ENCODE measurements at places on chromosomes 3 and 15.

- no peak for DNase-seq
Measured at GRCh38 chr15:92197746-92198145, 195.9 kb upstream of the ST8SIA2 start.

GRCh38 chr3:20546636-20547035 is 360.6 kb upstream of the SGO1 start:
- DNase-seq, result no peak

GRCh38 chr3:94967196-94967595 is 904.3 kb downstream of the NSUN3 start:
- DNase-seq, result no peak

DNA sequence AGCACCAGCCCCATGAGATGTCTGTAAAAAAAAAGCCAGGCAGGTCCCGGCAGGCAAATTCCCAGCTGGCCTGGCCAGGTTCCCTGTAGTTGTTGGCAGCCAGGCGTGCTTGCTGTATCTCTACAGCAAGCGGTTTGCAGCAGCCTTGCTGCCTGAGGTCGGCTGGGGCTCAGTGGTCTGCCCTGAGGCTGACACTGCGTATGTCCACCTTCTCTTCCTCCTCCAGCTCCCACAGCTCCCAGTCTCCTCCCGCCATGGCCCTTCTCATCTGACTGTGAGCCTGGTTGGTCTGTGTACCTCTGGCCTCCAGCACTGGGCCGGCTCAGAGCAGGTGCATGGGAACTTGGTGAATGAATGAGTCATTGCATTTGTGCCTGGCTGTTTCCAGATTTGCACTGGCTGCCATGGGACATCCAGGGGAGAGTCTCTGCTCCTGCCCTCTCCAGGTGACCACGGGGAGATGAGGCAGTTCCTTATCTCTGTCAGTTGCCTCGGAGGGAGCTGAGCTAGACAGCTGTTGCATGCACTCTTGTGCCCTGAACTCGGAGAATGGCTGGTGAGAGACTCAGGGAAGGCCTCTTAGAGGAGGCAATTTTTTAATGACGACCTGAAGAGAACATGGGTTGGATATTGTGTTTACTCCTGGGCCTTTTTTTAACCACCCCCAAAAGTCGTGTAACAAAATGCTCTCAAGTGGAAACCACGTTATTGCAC is 43.0 kb downstream of the SPSB4 start:
- DNase-seq, result no peak

- DNase-seq, result no peak
Measured at GRCh38 chr15:71049706-71050422, 65.4 kb upstream of the THSD4 start.

DNA sequence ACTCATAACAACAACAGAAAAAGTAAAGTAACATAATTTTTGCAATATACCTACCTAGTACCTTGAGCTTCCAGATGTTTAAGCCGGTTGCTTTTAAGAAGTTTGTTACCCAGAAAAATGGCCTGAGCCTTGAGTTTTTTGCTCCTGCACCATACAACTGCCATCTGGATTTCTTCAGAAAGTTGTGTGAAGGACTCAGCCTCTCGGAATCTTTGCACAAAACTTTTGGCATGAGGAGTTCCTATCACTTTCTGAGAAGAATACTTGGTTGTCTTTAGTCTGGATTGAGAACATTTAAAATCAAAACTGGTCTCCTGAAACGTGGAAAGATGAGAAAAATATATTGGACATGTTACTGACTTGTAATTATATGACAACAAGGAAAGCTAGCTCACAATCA is 17.3 kb downstream of the GTPBP8 start:
- no peak for DNase-seq

GRCh38 chr3:14248849-14249523 is 70.4 kb downstream of the LSM3 start:
- no peak for DNase-seq

GRCh38 chr3:109098079-109098644 is 19.8 kb downstream of the MORC1 start:
- no peak for DNase-seq

DNA sequence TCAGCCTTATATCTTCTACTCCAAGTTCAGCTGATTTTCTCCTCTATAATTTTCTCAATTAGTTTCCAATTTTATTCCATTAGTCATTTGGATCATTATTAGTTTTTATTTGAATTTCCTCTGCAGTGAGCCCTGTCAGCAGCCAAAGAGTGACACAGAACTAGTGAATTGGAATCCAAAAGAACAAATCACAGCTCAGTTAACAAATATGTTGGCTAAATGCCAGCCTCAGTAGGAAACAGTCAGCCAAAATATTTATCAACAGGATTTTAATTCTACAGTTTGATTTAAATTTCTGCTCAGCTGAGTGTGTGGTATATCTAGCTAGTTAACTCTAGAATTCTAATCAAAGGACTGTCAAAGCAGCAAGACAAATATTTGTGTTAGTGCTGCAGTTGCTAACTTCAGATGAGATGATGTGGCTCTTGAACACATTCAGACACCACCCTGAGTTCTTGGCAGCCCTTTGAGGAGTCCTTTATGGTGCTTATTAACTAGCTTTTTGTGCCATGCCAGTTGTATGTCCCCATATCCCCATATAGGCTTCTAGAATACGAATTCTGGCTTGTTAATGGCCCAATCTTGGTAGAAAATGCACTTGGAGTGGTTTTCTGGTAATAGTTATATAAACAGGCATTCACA is 194.5 kb downstream of the CPNE4 start:
- DNase-seq, result no peak

DNA sequence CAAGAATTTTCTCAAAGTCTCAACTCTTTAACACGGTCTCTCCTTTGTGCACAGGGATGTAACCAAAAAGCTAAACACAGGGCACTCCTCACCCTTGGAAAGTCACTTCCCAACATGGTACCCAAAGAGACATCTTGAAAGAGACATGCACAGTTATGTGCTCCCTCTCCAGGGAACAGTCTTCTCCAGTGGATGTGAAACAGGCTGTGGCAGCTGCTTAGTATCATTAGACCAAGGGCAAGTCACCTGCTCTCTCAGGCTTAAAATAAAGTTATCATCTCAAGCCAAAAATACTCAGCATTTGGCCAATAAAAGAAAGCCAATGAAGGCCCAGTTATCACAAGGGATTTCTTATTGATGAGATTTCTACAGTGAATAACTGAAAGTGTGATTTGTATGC is 128.3 kb downstream of the WDR76 start:
- DNase-seq, result no peak

GRCh38 chr3:113286524-113286923 is 75.2 kb downstream of the BOC start:
- DNase-seq, result no peak

DNA sequence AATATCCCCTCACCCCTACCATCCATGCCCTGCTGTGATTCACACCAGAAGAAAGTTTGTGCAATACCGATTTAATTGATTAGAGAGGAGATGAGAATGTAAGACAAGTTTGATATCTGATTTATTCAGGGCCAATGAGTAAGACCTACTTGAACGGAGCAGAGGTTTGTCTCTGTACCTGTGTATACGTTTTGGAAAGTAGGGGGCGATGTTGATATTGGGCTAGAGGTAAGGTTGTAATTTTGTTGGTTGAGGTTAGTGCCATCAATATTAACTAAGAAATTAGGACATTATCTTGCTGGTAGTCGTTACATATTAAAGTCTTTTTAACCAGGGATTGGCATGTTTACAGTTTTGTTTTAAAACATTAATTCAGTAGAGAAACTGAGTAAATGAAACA is 20.5 kb downstream of the EAF2 start:
- no peak for DNase-seq

GRCh38 chr15:59250249-59250648 is 43.6 kb downstream of the LDHAL6B start:
- DNase-seq, result no peak

GRCh38 chr15:74441248-74441941 is 7.6 kb upstream of the SEMA7A start:
- no peak for DNase-seq

DNA sequence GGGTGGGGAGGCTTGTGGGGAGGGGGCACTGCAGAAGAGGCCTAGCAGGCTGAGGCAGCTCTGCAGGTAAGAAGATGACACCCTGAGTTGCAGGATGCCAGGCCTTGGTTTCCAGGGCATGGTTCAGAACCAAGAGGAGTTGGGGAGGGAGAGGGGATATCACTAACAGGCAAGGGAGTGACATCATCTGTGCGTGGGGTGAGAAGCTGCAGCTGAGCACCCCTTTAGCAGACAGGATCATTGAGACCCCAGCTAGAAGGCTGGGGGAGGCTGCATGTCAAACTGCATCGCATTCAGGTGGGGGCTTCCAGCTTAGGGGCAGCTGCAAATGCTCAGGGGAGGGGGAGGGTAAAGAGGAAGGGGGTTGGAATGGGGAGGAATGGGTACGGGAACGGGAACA is 23.0 kb downstream of the CACNA2D2 start:
- no peak for DNase-seq

- no peak for DNase-seq
Measured at GRCh38 chr15:78006567-78007205, 70.8 kb downstream of the TBC1D2B start.

DNA sequence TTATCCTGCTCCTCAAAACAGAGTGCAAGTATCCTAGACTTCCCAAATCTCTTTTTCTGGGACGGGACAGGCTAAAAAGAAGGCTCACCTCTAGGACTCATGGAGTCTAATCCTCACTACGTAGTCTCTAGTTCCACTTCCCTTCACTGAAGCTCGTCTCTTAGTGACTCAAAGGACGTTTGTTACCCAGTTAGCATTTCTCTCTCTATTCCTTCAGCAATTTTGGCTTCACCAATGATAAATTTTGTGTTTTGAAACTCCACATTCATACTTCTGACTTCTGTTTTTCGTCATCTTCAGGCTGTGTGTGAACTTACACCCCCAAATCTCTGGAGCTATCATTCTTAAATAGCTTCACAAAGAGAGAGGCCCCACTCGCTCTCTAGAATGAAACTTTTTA is 627.1 kb downstream of the NAALADL2 start:
- DNase-seq, result no peak

DNA sequence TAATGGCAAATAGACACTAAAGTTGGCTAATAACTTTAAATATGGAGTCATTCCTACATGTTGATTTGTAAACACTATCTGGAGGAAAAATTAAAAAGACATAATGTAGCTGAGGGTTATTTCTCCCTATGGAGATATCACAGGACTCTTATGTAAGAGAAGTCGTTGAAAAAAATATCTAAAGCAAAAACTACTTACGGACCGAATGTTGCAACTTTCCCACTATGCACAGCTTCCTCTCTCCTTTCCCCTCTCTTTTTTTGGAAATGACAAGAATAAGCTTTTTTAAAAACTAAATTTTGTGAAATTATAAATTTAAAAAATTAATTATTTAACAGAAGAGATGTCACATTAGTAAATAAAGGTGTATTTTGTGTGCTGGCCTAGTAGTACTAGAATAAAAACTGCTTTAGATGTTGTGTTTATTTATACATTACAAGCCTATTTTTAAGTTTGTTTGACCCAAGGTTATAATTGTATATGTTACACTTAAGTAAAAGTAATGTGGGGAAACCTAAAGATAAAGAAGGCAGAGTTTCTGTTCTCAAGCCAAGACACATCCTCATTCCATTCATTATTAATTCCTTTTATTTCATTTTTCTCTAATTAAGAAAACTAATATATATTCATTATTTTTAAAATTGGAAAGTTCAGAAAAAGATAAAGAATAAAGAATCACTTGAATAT is 20.7 kb upstream of the PPARG start:
- DNase-seq, result no peak

GRCh38 chr15:83721981-83722380 is 68.1 kb downstream of the ADAMTSL3 start:
- DNase-seq, result no peak

DNA sequence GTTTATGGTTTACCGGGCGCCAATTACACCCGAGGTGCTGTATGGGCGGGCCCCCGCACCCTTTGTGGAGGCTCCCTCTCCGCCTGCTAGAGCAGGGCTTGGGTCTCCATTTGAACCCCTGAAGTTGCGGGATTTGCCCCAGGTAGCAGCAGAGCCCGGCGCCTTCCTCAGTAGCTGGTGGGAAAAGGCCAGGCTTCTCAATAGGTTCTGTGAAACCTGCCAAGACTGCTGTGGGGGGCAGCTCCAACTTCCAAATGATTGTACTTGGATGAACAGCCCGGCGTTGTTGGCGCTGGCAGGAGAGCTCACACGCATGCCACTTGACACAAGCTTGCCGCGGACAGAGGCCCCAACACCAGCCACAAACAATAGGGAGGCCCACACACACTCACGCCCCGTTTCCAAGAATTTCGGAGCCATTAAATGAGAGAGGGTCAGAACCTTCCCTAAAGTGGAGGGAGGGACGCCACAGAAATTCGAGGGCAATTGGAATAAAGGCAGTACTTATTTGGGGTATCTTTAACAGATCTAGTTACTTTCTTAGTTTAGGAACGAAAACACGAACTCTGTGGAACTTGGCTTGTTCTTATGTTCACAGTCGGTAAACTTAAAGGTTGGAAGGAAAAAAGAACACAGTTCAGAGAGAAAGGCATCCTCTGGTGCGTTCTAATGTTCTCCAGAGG is 1.4 kb downstream of the EPHB3 start:
- DNase-seq, result no peak

DNA sequence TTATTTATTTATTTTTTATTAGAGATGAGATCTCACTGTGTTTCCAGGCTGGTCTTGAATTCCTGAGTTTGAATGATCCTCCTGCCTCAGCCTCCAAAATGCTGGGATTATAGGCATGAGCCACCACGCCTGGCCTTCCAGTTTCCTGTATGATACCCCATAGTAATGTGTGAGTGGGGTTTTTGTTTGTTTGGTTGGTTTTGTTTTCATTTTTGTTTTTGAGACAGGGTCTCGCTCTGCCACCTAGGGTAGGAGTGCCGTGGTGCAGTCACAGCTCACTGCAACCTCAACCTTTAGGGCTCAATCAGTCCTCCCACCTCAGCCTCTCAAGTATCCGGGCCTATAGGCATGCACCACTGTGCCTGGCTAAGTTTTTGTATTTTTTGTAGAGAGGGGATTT is 30.9 kb downstream of the GOLM2 start:
- DNase-seq, result no peak

GRCh38 chr3:167198949-167199600 is 181.0 kb downstream of the ZBBX start:
- DNase-seq, result no peak

- DNase-seq, result no peak
Measured at GRCh38 chr3:143314251-143315093, 194.9 kb downstream of the CHST2 start.

DNA sequence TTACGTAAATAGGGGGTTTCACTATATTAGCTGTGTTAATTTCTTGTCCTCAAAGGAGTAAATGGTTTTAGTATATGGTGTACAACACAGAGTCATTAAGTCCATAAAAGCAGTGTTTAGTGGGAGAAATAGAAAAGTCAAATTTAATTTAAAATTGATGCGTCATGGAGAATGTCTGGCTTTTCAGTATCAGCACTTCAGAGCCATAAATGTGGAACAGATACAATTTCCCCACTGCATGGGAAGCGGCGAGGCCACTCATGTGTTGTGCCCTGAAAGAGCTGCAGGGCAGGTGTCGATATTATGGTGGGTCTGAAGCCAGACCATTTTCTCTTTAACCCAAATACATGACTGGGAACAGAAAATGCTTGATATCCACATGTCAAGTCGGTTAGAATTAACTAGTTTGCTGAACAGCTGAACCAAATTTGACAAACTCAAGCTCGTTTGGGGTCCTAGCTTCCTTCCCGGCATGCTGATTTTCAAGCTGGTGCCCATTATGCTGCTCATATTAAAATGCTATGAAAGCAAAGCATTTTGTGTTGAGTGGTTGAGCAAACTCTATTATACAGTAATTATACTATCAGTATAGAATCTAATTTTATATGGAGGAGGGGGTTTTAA is 364.6 kb upstream of the TBL1XR1 start:
- no peak for DNase-seq
